ENCODE measurements at places on chromosomes 4 and X. TPM values are rescaled to one million over a fixed set of nuclear protein-coding genes. Genes with fewer than 3 reads are reported as not detected.

- no peak for ATAC-seq
Measured at GRCh38 chrX:152905081-152905420, 7.2 kb downstream of the ZNF185 start.

DNA sequence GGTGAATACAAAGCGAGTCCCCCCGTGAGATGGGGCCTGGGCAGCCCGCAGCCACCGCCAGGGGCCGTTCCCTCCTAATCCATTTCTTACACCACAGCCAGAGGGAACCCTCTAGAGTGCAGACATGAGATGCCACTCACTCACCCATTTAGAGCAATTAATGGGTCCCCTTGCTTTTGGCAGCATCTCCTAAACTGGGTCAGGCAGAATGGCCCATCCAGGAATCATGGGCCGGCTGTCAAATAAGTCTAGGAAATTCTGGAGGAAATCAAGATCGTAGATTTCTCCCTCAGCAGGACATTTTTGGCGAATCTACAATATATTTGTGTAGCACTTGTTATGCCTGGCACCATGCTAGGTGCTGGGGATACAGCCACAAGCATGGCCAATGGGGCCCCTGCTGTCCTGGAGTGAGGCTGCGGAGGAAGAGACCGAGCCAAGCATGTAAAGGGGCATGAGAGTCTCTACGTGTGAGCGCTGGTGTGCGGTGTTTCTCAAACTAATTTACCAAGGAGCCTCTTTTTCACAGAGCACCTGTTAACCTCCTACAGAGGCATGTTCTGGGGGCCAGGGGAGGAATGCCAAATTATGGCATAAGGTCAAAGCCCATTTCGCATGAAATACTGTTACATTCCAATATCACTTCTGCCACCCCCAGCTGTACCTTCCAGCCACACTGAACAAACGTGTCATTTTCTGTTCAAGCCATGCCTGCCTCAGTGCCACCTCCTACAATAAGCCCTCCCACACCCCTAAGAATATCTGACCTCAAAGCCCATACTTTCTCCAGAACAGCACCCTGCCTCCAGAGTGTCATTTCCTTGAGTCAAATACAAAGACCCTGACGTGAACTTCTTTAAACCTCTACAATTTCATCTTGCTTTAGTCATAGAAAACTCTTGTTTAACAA lies 28.1 kb upstream of the JAKMIP1 start:
- no peak for ATAC-seq

- no peak for ATAC-seq
Measured at GRCh38 chr4:6480534-6481088, 8.2 kb upstream of the PPP2R2C start.

The COX7B2 gene
- not detected for total RNA-seq

The PLP1 gene
- 21.7 TPM for total RNA-seq

The PDGFRA gene
- 92.2 TPM for total RNA-seq

Measured in gastroesophageal sphincter (tissue), 4 donors.